Gastroesophageal sphincter (tissue), 4 donors: ENCODE measurements at places on chromosomes 1 and 21.

DNA sequence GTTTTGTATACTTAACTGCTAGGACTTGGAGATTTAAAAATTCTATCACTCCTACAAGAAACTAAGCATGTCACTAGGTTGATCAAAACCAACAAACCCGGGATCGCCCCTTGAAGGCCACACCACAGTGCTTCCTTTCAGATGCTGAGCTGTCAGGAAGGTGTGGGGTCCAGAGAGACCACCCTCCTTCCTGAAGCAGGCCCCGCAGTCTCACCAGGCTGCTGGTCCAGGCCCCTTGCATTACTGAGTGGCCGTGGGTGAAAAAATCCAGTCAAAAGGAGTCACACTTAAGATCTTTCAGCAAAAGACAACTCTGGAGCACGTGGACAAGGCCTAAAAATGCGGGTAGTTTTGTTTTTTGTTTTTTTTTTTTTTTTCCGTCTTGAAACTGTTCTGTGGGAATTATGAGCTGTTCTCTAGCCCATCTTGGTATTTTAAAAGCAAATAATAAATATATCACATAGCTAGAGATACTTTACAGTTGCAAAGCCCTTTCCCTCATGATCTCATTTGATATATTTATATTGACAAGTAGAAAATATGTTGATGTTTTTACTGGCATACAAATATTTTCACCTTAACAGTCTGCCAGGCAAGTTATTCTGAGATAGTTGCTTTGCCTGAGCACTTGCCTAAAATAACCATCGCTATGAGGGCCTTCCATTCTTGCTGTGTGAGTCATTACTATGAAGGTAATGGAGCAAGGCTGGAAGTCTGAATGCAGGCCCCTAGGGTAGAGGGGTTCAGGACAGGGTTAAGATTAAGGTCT, 73.1 kb upstream of the EDEM3 start:
- peak; percentile 72 for ATAC-seq
- no peak overlapping the region for H3K4me3 ChIP-seq
- H3K27ac ChIP-seq = peak overlapping the region; percentile 81
- no peaks in the 10 kb centered on the region for H3K27me3 ChIP-seq

- no peak for ATAC-seq
- peaks cover 83% of the 10 kb centered on the region for H3K27me3 ChIP-seq
- peaks cover 6% of the 10 kb centered on the region for H3K4me1 ChIP-seq
- H3K36me3 ChIP-seq = no peaks in the 10 kb centered on the region
- no peak overlapping the region for H3K4me3 ChIP-seq
- no peak overlapping the region for H3K27ac ChIP-seq
Measured at GRCh38 chr1:2969845-2970291, 51.4 kb upstream of the ACTRT2 start.

DNA sequence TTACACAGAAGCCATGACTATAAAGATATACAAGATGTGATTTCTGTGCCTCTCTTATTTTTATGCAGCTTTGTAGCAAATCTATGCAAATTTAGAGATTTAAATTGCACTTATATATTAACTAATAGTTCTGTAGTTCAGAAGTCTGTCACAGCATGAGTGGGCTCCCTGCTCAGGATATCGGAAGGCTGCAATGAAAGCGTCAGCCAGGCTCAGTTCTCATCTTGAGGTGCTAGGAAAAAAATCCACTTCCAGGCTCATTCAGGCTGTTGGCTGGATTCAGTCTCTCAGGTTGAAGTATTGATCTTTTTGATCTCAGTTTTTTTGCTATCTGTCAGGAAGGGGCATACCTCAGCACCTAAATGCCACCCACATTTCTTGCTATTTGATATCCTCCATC, 487.4 kb upstream of the DEPDC1 start:
- H3K27ac ChIP-seq = no peak overlapping the region
- no peak overlapping the region for H3K4me3 ChIP-seq
- ATAC-seq = no peak
- no peaks in the 10 kb centered on the region for H3K36me3 ChIP-seq
- H3K4me1 ChIP-seq = no peaks in the 10 kb centered on the region

- H3K4me3 ChIP-seq = no peak overlapping the region
- no peaks in the 10 kb centered on the region for H3K4me1 ChIP-seq
- ATAC-seq = no peak
- H3K27me3 ChIP-seq = no peaks in the 10 kb centered on the region
- no peak overlapping the region for H3K27ac ChIP-seq
Measured at GRCh38 chr1:63127376-63127775, 195.0 kb upstream of the FOXD3 start.

DNA sequence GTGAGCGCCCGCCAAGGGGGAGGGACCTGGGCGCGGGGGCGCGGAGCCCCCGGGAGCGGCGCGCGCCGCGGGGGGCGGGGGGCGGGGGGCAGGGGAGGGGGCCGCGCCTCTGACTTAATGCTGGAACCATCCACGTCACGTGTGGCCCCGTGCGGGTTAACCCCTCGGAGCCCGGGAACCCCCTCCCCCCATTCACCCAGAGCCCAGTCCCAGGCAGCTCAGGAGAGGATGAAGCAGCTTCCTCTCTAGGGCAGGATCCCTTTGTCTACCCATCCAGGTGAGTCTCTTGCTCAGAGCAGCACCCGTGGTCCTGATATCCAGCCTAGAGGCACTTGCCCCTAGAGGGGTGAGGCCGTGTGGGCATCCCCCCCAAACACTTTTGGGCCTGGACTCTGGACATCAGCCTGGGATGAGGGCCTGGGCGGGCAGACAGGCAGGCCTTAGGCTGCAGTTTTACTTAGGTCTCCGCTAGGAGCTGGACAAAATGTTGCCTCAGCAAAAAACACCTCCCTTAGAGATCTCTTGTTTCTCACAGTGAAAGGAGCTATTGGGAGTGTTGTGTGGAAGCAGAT, at the start of gene ALX3:
TSS of gene ALX3 (minus strand) at position 2 of the 572 bp plus-strand sequence. CDS start 60 bp downstream, outside the sequence.
- no peak for ATAC-seq
- H3K36me3 ChIP-seq = no peaks in the 10 kb centered on the region
- H3K4me1 ChIP-seq = peaks cover 16% of the 10 kb centered on the region
- H3K4me3 ChIP-seq = no peak within 1 kb of the TSS

DNA sequence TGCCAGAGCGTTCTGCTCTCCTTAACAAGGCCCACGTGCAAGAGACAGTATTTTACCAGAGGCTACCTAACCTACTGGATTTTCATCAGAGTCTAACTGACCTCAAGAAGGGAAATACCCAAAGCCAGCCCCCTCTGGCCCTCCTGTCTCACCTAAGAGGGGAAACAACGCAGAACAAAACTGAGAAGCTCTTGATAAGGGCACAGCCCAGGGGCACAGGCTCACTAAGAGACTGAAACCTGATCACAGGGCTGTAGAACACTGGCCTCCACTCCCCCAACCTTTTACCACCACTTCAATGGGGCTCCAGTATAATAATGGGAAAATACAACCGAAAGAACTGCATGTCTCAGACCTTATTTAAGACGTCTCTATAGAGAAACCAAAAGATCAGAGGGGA, 449.5 kb upstream of the CAMK1G start:
- H3K27me3 ChIP-seq = no peaks in the 10 kb centered on the region
- no peaks in the 10 kb centered on the region for H3K36me3 ChIP-seq
- ATAC-seq = no peak

DNA sequence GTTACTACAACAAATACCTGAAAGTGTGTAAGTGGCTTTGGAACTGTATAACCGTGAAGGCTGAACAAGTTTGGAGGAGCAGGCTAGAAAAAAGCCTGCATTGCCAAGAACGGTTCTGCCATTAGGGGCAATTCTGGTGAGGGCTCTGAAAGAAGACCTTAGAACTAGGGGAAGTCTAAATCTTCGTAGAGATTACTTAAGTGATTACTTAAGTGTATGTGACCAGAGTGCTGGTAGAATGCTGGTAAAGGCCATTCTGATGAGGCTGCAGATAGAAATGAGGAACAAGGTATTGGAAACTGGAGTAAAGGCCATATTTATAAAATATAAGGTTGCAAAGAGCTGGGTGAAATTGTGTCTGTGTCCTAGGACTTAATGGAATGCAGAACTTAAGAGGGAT, 158.0 kb downstream of the CLIC6 start:
- H3K4me1 ChIP-seq = no peaks in the 10 kb centered on the region
- H3K4me3 ChIP-seq = no peak overlapping the region
- H3K27me3 ChIP-seq = no peaks in the 10 kb centered on the region
- H3K27ac ChIP-seq = no peak overlapping the region
- no peak for ATAC-seq

DNA sequence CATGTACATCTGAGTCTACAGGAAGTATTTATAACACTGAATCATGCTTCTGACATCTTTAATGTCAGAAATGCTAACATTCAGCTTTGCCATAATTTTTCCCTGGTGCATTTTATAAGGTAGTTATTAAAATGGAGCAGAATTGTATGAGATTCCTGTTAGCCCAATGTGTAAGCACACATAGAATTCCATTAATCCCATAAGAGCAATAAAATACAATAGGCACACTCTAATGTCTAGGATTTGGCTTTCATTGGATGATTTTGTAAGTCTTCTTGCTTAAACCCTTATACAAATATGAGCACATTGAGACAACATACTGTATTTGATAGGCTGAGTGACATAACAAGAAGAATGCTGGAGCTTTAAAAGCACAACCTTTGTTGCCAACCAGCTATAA, 256.4 kb downstream of the HMCN1 start:
- no peak overlapping the region for H3K27ac ChIP-seq
- no peaks in the 10 kb centered on the region for H3K27me3 ChIP-seq
- H3K4me1 ChIP-seq = peaks cover 24% of the 10 kb centered on the region
- no peak overlapping the region for H3K4me3 ChIP-seq
- H3K36me3 ChIP-seq = no peaks in the 10 kb centered on the region

GRCh38 chr1:108553905-108554304, 6.0 kb upstream of the EEIG2 start:
- H3K27ac ChIP-seq = no peak overlapping the region
- no peaks in the 10 kb centered on the region for H3K27me3 ChIP-seq
- no peak overlapping the region for H3K4me3 ChIP-seq
- no peaks in the 10 kb centered on the region for H3K4me1 ChIP-seq

GRCh38 chr1:197614916-197615692, 160.2 kb downstream of the DENND1B start:
- no peak overlapping the region for H3K4me3 ChIP-seq
- no peak for ATAC-seq
- no peaks in the 10 kb centered on the region for H3K4me1 ChIP-seq
- no peak overlapping the region for H3K27ac ChIP-seq
- no peaks in the 10 kb centered on the region for H3K27me3 ChIP-seq
- no peaks in the 10 kb centered on the region for H3K36me3 ChIP-seq

DNA sequence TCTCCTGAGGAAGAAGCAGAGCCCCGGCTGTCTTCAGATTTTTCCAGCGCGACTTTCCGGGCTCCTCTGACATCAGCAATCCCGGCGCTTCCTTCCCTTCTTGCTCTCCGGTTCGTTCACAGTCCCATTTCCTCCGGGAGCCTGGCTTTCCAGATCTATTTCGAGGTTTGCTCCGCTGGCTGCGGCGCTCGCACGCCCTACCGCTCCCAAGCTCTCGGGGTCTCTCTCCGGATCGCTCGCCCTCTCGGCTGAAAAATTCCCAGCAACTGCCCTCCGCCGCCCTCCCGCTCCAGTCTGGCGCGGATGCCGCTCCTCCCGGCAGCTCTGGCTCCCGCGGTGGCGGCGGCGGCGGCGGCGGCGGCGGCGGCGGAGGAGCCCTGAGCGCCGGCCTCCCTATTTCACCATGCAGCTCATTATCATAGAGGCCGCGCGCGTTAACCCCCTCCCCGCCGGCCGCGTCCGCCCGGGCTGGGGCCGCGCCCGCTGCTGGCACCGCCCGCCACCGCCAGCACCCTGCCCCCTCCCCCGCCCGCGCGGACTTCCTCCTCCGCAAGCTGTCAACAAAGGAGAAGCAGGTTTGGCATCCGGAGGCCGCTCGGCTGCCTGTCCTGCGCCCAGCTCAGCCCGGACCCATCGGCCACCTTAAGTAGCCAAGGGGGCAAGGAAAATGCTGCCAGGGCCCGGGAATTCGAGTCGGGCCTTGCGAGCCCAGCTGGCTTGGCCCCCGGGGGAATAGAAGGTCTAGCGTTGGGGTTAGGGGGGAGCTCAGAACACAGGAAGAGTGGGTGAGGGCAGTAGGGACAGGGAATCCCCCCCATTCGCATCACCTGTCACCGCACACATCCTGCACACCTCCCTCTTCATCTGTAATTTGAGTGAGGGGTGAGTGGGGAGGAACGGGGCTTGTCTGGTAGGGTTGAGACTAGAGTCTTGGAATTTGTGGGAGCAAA, at the start of gene PLXNA2:
TSS of gene PLXNA2 (minus strand) at position 418 of the 950 bp plus-strand sequence. CDS start 26,462 bp downstream, outside the sequence.
- peak within 1 kb of the TSS; percentile 73 for H3K4me3 ChIP-seq
- no peaks in the 10 kb centered on the region for H3K4me1 ChIP-seq
- peak within 1 kb of the TSS; percentile 80 for H3K27ac ChIP-seq
- H3K36me3 ChIP-seq = no peaks in the 10 kb centered on the region

DNA sequence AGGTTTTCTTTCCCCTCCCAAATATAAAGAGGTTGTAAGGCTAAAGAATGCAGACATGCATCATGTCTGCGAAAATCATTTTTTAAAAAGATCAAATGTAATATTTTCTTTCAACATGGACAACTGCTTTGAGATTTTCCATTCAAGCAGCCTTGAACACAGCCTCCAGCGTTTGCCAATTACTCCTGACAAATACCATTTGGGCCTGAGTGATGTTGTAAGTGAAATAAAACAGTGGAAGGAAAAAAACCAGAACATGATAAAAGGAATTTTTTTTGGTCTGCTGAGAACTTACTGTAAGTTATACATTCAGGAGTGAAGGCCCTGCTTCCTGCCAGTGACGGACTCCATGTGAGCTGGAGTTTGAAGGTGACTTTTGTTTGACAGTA, 37.2 kb downstream of the SETD4 start:
- no peaks in the 10 kb centered on the region for H3K36me3 ChIP-seq
- no peak overlapping the region for H3K27ac ChIP-seq
- peaks cover 24% of the 10 kb centered on the region for H3K4me1 ChIP-seq

- H3K36me3 ChIP-seq = no peaks in the 10 kb centered on the region
- H3K4me3 ChIP-seq = no peak overlapping the region
- peaks cover 33% of the 10 kb centered on the region for H3K4me1 ChIP-seq
- H3K27me3 ChIP-seq = no peaks in the 10 kb centered on the region
Measured at GRCh38 chr1:54289712-54290233, 89.8 kb downstream of the MRPL37 start.

GRCh38 chr1:210377731-210378333, 49.1 kb downstream of the HHAT start:
- no peaks in the 10 kb centered on the region for H3K36me3 ChIP-seq
- no peak for ATAC-seq
- H3K27ac ChIP-seq = no peak overlapping the region
- no peak overlapping the region for H3K4me3 ChIP-seq
- H3K27me3 ChIP-seq = no peaks in the 10 kb centered on the region

- H3K27ac ChIP-seq = no peak overlapping the region
- H3K4me3 ChIP-seq = no peak overlapping the region
- H3K27me3 ChIP-seq = no peaks in the 10 kb centered on the region
- H3K36me3 ChIP-seq = no peaks in the 10 kb centered on the region
- no peaks in the 10 kb centered on the region for H3K4me1 ChIP-seq
Measured at GRCh38 chr1:192133350-192133926, 24.8 kb upstream of the RGS18 start.
